ENCODE measurements at places on chromosomes 2 and 18.
A peak's percentile ranks its signal among the peaks of the same experiment; 100 is the strongest.

DNA sequence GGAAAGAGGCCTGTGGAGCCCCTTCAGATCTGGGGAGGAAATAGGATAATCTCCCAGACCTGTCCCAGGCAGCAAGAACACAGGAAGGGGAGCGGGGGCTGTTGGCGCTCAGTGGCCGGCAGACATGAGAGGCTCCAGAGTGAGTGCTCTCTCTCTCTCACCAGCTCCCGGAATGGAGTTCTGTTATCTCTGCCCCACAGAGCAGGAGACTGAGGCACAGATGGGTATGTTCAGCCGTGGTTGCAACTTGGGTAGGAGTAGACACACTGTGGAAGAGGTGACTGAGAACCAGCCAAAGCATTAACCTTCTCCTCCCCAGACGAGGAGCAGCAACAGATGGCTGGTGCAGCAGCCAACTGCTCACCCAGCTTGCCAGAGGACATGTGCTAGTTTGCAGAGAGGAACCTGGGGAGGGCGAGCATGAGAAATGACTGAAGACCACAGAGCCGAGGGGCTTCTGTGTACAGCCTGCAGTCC lies 82.0 kb downstream of the NRP2 start:
- no peak for DNase-seq

DNA sequence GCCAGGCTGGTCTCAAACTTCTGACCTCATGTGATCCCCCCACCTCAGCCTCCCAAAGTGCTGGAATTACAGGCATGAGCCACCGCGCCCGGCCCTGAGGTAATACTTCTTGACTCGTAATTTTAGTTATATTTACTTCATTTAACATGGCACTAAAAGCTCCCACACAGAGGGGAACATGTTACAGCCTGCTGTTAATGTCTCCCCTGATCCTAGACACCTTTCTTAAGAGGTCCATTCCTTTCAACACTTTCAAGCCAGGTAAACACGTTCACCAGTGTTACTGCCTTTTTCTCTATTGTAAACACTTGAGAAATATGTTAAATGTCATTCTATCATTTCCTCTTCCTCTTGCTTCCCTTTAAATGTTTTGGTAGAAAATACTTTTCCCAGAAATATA lies 161.4 kb downstream of the METTL4 start:
- no peak for DNase-seq

- DNase-seq: peak; percentile 24
These were observed 1.0 kb upstream of the BMPR2 start for GRCh38 chr2:202375033-202375608.

GRCh38 chr2:2686222-2686621 lies 355.1 kb upstream of the MYT1L start:
- DNase-seq: no peak

- DNase-seq: no peak
These were observed 73.5 kb upstream of the SERTAD2 start for GRCh38 chr2:64727013-64727767.

DNA sequence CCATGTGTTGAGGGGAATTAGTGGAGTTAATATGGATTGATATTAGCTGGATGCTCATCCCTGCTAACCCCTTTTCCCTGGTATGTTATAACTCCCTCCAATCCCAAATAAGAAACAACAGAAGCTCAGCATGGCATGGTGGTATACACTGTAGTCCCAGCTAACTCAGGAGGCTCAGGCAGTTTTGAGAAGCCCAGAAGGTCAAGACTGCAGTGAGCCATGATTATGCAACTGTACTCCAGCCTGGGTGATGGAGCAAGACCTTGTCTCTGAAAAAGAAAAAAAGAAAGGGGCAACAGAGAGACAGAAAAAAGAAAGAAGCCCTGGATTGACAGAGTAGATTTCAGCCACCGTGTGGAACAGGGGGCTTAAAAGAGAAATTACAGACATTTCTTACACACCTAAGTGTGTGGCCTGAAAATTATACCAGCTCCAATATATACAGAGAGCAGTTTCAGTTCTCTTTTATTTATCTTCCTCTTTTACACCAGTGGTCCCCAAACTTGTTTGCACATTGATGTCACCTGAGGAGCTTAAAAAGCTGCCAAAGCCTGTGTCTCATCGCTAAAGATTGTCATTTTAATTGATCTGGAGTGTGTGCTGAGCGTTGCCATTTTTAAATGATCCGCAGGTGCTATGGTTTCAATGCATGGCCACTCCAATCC lies 203.6 kb downstream of the UBE2E3 start:
- no peak for DNase-seq

DNA sequence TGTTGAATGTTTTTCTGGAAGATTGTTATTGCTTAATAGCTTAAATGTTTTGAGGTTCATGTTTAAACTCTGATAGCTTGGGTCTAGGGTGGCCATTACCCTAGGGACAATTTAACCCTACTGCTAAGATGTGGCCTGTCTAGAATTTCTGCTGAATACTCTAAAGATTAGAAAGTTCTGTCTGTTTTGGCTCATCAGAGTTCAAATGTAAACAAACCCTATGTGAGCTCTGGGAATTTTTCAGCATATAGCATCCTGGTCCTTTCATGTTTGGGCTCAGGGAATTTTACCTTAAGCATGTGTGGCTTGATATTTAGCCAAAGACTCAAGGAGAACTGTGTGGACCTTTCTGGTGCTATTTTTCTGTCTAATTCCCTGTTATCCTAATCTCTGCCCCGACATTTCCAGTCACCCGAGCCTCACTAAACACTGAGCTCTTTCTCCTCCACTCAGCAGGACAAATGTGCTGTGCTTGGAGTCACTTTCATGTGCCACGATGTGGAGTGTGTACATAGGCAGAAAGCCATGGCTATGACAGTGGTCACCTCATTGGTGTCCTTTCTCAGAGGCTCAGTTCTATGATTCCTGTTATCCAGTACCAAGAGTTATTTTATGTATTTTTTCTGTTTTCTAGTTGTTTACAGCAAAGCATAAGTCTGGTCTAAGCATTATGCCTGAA lies 492.5 kb upstream of the SPHKAP start:
- no peak for DNase-seq

GRCh38 chr18:59980188-59980637 lies 80.4 kb downstream of the PMAIP1 start:
- no peak for DNase-seq

GRCh38 chr18:55287935-55288868 lies 299.8 kb downstream of the TCF4 start:
- DNase-seq: no peak

DNA sequence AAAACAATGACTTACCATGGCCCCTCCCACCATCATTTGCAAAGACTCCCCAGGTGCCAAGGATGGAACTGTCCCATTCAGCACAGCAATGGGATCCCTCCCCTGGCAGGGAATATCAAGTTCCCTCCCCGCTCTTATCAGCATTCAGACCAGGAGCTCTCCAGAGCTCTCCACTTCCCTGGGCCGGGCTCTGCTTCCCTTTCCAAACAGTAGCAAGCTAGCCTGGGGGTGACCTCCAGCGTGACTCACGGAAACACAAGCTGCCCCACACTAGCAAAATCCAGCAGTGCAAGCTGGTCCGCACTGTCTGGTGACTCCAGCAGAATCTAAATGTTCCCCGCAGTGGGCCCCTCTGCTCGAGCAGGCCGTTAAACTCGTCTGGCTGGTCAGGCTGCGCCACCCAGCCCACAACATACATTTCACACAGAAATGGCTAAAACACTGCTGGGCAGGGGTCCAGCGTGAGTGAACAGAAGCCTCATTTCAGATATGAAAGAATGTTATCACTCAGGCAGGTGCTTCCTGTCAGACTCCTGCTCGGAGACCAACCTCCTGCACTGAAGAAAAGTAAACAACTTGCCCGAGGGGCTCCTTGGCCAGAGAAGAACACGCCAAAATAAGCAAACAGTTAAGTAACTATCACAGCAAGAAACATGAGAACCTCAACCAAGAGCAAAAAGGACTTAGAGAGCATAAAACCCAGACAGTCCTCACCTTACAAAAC lies 33.9 kb downstream of the STAT1 start:
- no peak for DNase-seq
